ENCODE measurements at places on chromosomes 11 and 22. TPM values are rescaled to one million over a fixed set of nuclear protein-coding genes. Genes with fewer than 3 reads are reported as not detected.

Gene OR2AT4
- not detected for total RNA-seq

GRCh38 chr22:20607157-20607907 lies 99.9 kb downstream of the MED15 start:
- H3K4me1 ChIP-seq = no peaks in the 10 kb centered on the region
- H3K4me3 ChIP-seq = no peak overlapping the region
- H3K36me3 ChIP-seq = no peaks in the 10 kb centered on the region
- no peak overlapping the region for H3K27ac ChIP-seq

- H3K4me1 ChIP-seq = peaks cover 17% of the 10 kb centered on the region
- no peak for DNase-seq
- H3K27ac ChIP-seq = no peak overlapping the region
- H3K4me3 ChIP-seq = no peak overlapping the region
- H3K36me3 ChIP-seq = no peaks in the 10 kb centered on the region
- H3K27me3 ChIP-seq = peaks cover 4% of the 10 kb centered on the region
These were observed 2.1 kb upstream of the LHFPL7 start for GRCh38 chr22:24948356-24949202.

- peaks cover 12% of the 10 kb centered on the region for H3K4me1 ChIP-seq
- no peaks in the 10 kb centered on the region for H3K27me3 ChIP-seq
- DNase-seq = no peak
- no peak overlapping the region for H3K27ac ChIP-seq
These were observed 98.8 kb downstream of the BCR start for GRCh38 chr22:23278883-23279675.

- no peaks in the 10 kb centered on the region for H3K27me3 ChIP-seq
- no peak overlapping the region for H3K4me3 ChIP-seq
- H3K36me3 ChIP-seq = no peaks in the 10 kb centered on the region
- peak; percentile 45 for DNase-seq
- no peak overlapping the region for H3K27ac ChIP-seq
- H3K4me1 ChIP-seq = peaks cover 10% of the 10 kb centered on the region
These were observed 1.4 kb downstream of the MFNG start for GRCh38 chr22:37484480-37485394.

- peaks cover 19% of the 10 kb centered on the region for H3K27me3 ChIP-seq
- no peaks in the 10 kb centered on the region for H3K36me3 ChIP-seq
- DNase-seq = peak; percentile 50
- no peaks in the 10 kb centered on the region for H3K4me1 ChIP-seq
These were observed 71.2 kb upstream of the WNT11 start for GRCh38 chr11:76277298-76278175.

All from osteoblast (primary cell).